ENCODE measurements at places on chromosomes 16 and 17.

DNA sequence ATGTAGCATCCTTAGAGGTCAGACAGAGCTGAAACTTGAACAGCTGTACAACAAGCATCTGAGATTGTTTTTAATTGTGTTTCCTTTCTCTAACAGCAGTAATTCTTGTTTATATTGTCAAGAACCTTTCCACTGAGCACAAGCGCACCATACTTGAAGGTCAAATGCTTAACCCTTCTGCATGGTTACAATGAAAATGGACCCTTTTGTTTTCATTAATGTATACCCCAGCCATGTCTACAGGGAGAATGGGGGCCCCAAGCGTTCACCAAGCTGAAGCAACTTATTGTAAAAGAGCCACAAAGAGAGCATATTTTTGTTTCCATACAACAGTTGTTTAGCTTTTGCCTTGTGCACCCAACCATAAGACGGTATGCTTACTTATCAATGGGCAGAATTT lies 210.8 kb downstream of the FTO start:
- DNase-seq: no peak

DNA sequence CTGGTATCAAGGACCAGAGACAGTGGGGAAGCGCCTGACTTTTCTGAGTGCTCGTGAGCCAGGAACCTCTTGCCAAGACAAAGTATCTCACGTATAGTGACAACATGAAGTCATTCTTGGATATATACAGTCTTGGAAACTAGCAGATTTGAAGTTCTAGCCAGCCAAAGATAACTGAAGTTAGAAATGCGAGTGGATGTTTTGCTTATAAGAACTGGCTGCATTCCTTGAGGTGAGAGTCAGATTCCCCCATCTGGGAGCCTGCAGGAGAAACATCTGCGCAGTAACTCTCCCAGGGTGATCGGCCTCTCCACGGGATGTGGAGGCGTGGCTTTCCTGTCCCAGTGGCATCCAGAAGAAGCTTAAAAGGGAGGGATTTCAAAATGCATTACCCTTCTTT lies 89.8 kb downstream of the SHISA6 start:
- DNase-seq: no peak

DNA sequence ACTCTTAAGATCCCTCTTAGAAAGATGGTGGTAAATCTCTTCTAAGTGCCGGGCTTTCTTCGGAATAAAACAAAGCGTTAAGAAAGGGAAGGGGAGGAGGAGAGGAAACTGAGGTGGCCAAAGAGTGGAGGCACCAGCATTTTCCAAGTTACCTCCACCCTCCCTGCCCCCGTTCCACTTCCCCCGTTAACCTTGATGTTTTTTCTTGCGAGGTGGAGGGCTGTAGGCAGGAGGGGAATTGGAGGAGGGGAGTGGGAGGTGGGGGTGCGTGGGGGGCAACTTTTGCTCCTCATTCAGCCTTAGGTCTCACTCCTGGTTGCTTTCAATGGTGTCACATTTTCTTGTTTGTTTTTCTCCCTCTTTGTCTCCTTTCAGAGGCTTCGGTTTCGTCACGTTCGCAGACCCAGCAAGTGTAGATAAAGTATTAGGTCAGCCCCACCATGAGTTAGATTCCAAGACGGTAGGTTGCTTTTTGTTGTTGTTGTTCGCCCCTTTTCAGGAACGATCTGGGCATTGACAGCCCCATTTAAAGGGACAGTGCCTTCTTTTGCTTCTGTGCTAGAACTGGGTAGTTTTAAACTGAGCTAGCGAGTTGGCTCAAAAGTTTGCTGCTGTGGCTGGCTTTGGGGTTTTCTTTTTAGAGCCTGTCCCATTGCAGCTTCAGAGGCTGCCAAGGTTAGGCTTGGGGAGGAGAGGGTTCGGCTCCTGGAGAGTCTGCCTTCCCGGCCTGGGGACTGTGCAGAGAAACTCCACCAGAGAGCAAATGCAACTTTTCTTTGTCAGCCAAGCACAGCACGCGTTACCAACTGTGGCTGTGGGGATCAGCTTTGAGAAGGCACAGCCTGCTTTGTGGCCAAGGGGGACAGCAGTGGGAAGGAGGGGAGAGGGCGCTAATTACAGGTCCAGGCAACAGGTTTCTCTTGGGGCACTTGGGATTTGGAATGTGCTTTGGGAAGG lies 1.9 kb downstream of the MSI2 start:
- DNase-seq: no peak

GRCh38 chr17:13363771-13364170 lies 238.0 kb downstream of the HS3ST3A1 start:
- DNase-seq: no peak

- peak; percentile 41 for DNase-seq
These were observed 601 bp downstream of the PHKB start for GRCh38 chr16:47461598-47462266.

GRCh38 chr16:89322321-89323119 lies 105.0 kb downstream of the ZNF778 start:
- no peak for DNase-seq

- no peak for DNase-seq
These were observed 20.4 kb downstream of the POLR3E start for GRCh38 chr16:22317625-22318024.
